ENCODE measurements at places on chromosomes 2 and 18.

GRCh38 chr18:34884436-34884835, 156.8 kb upstream of the MAPRE2 start:
- no peak for DNase-seq

DNA sequence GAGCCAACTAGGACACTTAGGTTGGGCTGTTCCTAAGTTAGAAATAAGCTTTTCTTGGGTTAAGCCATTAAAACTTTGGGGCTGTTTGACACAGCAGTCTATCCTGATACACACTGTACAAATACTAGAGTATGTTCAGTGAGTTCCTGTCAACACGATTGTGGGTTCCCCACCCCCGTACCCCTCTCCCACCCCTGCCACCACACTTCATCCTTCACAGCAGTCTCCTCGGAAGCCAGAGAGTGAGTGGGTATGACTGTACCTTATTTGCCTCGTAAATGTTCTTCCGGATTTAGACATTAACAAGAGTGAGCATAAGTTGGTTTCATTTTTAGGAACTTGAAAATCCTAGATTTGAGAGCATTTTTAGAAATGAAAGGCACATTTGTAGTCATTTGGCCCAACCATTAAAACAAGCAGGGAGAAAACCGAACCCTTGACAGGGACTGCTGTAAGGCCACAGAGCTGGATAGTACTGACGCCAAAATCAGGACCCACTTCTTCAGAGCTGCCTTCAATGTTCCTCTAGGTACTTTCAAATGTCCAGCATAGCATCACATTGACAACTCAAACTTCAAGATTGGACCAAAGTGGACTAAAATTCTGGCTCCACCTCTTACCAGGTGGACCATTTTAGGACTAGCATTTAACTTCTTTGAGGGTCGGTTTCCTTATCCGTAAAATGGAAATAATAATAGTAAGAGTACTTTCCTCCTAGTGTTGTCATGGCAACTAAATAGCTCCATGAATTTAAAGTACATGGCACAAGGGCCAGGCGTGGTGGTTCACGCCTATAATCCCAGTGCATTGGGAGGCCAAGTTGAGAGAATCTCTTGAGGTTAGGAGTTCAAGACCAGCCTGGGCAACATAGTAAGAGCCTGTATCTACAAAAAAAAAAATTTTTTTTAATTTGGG, 166.3 kb upstream of the SERTAD2 start:
- no peak for DNase-seq

DNA sequence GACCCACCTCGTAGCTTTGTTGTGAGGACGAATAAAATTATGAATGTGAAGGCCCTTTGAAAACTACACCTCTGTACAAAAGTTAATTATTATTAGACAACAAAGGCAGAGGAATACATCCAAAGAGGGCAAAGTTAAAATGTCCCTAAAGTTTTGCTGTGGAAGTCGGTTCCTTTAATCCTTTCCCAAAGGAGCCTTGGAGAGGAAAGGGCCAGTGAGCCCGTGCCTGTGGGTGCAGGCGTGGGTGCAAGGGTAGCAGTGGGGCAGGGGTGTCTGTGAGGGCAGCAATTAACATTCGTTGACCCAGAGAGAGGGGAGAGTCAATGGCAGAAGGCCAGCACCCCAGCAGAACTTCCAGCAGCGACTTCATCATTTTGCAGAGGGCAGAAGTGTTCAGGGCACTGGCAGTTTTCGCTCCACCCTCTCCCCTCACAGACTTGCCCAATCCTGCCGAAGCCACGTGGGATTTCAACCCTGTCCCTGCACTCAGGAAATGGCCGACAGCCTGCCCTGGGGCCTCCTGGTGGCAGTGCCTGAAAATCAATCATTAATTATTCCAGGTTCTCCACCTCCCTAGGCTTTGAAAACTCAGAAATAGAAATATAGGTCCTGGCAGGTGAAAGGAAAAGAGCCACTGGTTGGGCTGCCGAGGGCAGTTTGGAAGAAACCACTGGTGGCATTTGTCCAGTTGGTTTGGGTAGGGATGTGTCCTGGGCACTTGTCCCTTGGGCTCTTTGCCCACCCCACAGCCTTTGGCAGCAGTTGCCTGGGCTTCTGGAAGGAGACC, 4.2 kb upstream of the PAX8 start:
- no peak for DNase-seq

- DNase-seq: no peak
These were observed 76.2 kb downstream of the NPAS2 start for GRCh38 chr2:100895934-100896685.

DNA sequence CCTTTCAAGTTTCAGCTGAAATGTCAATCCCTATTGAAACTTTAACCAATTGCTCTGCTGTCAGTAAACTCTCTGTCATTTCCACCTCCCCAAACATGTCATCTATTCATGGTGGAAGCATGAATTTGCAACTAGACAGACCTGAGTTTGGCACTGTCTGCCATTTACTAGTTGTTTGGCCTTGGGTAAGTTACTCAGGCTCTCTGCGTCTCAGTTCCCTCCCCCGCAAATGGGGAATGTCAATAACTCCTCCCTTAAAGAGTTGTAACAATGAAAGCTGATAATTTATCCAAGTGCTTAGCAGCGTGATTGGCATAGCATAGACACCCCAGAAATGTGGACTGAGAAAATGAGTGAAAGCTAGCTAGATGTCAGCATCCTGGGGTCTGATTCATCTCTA, 73.3 kb upstream of the THOC1 start:
- DNase-seq: no peak

DNA sequence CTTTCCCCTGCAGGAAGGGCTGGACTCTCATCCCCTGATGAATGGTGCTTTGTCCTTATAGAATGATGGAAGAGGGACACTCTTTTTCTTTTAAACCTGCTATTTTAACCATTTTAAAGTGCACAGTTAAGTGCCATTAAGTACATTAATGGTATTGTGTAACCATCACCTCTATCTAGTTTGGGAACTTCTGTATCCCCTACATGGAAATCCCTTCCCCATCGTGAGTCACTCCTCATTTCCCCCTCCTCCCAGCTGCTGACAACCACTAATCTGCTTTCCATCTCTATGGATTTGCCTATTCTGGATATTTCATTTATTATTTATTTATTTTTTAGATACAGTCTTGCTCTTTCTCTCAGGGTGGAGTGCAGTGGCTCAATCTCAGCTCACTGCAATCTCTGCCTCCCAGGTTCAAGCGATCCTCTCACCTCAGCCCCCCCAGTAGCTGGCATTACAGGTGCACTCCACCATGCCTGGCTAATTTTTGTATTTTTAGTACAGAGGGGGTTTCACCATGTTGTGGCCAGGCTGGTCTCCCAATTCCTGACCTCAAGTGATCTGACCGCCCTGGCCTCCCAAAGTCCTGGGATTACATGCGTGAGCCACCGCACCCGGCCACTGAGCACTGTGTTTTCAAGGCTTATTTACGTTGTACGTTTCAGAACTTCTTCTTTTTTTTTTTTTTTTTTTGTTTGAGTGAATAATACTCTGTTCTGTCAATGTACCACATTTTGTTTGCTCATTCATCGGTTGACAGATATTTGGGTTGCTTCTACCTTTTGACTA, 15.8 kb downstream of the DGKD start:
- no peak for DNase-seq

- DNase-seq: no peak
These were observed 86.1 kb downstream of the SLC25A12 start for GRCh38 chr2:171807831-171808393.

GRCh38 chr2:15521641-15522181, 39.4 kb downstream of the NBAS start:
- DNase-seq: no peak

DNA sequence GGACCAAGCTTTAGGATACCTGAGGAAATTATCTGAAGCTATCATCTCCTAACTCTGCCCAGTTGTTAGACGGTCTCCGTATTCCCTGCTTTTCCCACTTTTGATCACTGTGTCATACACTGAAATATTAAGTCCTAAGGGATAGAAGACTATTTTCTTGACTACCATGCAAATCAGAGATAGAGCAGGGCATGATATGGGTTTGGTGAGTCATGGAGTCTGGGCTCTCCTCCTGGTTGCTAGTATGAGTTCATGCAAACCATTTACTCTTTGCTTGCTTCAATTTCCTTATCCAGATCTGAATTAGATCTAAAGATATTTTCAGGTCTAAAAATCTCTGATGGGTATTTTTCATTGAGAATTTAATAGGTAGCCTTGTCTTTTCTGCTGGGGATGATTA, 55.0 kb downstream of the EHBP1 start:
- no peak for DNase-seq

DNA sequence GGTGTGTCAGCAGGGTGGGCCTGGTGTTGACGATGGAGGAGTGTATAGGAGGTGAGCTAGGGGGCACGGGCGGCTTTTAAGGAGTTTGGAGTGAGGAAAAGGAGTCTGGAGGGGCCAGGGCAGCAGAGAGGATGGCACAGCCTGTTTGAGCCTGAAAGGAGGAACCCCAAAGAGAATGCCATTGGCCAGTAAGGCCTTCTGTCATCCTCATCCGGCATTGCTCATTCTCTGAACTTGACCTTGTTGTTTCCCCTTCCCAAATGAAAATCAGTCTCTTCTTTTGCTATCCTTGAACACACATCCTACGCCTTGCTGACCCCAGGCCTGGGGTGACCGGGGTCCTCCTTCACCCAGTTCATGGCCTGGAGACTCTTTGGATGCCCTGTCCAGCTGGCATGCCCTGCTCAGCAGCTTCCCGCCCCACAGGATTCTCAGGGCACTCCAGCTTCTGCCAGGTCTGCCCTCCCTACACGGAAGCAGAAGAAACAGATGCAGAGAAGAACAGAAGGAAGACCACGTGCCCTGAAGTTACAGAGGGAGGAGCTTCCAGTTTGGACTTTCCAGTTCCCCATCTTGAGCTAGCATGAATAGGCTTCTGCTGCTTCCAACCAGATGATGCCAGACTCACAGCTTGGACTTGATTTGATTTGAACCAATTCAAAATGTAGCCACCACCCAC, 20.5 kb upstream of the KIF3C start:
- no peak for DNase-seq

DNA sequence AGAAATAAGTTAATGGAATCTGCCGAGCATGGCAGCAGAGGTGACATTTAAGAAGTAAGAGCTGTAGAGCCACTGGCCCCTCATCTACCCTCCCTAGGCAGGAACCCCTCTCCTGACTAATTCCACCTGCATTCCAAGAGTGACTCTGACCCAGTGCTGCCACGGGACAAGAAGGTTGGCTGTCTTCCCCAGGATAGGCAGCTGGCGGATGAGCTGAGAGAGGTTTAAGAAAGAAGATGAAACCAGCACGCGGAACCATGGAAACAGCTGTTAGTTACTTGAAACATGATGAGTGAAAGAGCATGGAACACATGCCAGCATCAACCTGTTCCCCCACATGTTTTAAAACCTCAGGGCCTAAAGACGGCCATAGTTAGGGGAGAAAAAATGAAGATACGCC, 74.1 kb downstream of the RND3 start:
- DNase-seq: no peak

GRCh38 chr18:49768051-49768391, 45.3 kb downstream of the ACAA2 start:
- DNase-seq: peak; percentile 35

- no peak for DNase-seq
These were observed 130.4 kb upstream of the ASB18 start for GRCh38 chr2:236394571-236394970.

DNA sequence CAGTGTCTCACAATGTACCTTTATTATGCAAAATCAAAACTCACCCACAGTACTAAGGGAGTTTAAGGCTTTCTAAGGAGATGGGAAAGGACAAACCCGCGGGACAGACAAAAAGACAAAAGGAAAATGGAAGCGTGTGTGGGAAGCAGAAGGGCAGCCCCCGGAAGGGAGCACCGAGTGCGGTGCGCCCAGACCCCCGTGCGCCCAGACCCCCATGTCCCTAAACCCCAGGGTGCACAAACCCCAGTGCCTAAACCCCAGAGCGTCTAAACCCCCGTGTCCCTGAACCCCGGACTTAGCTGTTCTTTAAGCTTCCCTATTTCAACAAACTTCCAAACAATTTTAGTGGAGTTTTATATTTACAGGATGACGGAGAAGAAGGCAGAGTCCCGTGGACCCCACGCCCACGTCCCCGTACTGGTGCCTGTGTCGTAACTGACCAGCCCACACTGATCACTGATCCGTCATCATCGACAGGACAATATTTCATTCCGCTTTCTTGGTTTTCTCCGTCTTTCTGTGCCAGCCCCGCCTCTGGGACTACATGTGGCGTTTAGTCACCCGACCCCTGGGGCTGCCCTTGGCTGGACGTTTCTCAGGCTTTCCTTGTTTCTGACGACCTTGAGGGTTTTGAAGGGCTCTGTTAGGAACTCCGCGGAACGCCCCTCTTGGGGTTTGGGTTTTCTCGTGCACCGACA, 76.9 kb downstream of the RTP5 start:
- DNase-seq: no peak

DNA sequence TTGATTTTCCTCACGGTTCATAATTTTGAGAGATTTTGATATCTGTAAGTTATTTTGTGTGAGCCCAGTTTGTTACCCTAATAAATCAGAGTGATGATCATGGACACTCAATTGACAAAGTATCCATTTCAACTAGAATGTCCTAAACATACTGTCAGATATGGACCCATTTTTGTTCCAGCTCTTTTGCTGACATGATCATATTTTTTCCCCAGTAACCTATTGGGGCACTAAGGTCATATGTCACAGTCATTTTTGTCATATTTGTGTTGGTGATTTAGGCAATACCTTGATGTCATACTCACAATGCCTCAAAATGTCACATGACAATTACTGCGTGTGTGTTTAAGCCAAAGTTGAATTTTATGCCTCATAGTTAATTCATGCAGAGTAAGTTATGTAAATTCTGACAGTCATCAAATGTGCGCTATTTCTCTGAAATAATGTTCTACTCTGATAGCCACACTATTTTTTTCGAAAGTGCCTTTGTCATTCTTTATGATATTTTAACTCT, 218.7 kb downstream of the ARHGAP15 start:
- no peak for DNase-seq

- no peak for DNase-seq
These were observed 61.9 kb upstream of the PXDN start for GRCh38 chr2:1806254-1806653.

GRCh38 chr2:232463701-232464543, 8.0 kb downstream of the ALPI start:
- no peak for DNase-seq

- peak; percentile 93 for DNase-seq
These were observed 38.4 kb upstream of the HDAC4 start for GRCh38 chr2:239438995-239439753.

DNA sequence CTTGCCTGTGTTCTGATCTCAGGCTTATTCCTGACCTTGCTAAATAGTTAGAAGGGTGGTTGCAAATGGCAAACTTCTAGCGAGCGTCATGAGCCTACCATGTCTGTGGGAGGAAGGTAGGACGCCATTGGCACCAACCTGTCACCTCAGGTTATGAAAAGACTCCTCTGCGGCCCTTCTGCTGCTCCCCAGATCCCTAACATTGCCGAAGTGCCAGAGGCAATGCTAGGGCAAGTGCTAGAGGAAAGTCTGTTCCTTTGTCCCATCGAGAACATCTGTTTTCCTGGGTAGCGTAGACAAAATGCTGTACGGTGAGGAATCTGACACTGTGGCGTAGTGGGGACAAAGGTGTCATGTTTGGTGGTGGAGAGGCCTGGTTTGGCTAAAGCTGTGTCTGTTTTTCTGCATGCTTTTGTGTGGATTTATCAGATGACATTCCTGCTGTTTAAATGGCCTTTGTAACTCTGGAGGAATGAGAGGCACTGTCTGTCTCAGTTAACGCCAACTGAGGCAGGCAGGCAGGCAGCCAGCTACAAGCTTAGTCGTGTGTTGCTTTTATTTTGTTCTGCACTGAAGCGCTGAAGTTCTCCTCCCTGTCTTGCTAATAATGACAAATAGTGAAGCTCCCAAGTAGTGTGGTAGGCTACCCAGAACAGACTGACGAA, 94.1 kb downstream of the PRPF40A start:
- no peak for DNase-seq

All from posterior cingulate gyrus (tissue), 11 donors.